Stimulated activated CD4-positive, alpha-beta T cell treated with anti-CD3 and anti-CD28 coated beads, Interleukin-1b, Interleukin-23, amount 100 ng/mL, for 1 hour (primary cell): ENCODE measurements at places on chromosomes 2 and 18.

DNA sequence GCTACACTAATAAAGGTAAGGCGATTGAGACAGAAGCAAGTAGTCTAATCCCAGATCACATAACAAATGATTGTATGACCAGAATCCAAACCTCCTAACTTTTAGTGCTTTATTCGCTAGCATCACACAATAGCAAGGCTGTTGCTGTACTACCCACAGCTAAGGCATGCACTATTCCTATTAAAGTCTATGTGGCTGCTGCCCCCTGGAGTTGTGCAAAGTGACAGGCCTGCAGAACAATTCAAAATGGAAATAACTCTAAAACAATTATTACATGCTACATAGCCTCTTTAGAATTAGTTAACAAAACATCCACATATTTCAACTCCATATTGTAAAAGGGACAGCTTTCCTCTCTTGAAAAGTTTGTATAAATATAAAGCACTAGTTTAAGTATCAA, 6.0 kb downstream of the ERBB4 start:
- DNase-seq: no peak

DNA sequence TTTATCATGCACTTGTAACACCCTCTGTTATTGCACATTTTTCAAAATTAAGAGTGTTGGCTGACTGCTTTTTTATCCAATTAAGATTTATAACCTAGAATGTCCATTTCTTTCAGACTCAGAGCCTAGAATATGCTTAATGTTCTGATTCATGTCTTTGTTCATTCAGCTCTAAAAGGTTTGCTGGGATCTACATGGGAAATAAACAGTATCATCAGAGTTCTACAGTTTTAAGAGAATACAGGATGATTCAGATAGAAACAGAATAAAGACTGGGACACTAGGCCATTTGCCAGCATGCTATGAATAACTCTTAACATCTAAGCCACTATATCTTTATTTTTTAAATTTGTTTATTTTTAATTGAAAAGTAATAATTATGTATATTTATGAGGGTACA, 713.7 kb upstream of the CHAC2 start:
- no peak for DNase-seq

DNA sequence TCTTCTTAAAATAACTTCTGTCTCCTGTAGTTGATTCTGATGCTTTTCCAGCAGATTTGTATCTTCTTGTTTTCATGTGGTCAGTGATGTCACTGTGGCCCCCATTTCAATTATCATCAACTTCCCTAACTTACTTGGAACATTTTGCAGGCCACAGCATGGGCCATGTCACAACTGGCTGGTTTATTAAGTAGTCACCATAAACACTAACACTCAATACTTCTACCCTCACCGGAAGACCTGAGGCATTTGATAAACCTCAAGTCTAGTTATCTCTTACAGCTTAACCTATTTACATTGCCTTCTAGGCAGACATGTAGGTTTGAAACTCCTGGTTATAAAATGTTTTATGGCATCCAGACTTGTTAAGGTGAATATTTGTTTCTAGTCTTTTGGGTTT, 37.4 kb upstream of the PROKR1 start:
- DNase-seq: no peak

GRCh38 chr18:6219116-6219717, 195.5 kb downstream of the L3MBTL4 start:
- DNase-seq: no peak

DNA sequence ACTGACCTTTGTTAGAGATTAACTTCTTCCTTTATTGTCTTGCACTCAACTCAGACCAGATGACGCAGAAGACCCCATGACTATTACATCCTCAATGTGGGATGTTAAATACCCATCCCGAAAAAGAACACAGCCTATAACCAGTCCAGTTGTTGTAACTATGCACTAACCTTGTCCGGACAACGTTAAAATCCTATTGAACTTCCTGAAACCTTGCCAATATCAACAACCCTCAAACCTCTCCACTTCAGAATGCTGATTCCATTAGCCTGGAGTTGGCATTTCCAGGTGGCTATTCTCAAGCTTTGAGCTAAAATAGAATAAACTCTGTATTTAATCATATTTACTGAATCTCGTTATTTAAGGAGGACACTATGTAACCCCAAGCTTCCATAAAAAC, 13.6 kb downstream of the NMS start:
- no peak for DNase-seq

DNA sequence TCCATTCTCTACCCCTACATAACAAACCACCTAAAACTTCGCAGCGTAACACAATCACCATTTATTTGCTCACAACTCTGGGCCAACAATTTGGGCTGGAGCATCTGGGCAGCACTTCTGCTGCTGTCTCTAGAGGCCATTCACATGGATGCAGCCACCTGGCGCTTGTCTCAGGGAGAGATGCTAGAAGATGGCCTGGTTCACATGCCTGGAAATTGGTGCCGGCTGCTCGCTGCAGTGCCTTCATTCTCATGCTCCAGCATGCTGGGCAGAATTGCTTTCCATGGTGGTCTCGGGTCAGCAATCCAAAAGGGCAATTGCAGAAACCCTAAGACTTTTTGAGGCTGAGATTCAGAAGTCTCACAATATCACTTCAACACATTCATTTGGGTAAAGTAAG, 157.4 kb downstream of the SUCLG1 start:
- DNase-seq: no peak

- no peak for DNase-seq
Measured at GRCh38 chr2:164771897-164772296, 69.7 kb downstream of the COBLL1 start.

DNA sequence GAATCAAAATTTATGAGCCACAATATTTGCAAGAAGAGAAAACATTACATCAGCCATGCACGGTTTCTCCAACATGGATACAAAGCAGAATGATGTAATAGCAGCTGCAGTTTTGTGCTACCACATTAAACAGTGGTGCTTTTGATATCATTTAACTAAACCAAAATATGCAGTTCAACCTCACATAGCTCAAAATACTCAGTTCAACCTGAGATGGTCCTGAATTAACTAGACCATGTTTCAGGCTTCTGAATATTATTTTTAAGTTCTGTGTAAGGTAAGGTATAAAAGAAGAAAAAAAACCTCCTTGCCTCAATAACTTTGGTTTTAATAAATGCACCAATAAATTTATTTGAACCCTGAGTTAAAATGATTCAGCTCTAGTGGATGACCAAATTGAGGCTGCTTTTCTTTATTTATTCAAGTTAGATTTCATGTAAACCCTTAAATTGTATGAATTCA, 18.8 kb upstream of the TSPYL6 start:
- DNase-seq: no peak

GRCh38 chr2:106232638-106233349, 38.7 kb upstream of the UXS1 start:
- no peak for DNase-seq

DNA sequence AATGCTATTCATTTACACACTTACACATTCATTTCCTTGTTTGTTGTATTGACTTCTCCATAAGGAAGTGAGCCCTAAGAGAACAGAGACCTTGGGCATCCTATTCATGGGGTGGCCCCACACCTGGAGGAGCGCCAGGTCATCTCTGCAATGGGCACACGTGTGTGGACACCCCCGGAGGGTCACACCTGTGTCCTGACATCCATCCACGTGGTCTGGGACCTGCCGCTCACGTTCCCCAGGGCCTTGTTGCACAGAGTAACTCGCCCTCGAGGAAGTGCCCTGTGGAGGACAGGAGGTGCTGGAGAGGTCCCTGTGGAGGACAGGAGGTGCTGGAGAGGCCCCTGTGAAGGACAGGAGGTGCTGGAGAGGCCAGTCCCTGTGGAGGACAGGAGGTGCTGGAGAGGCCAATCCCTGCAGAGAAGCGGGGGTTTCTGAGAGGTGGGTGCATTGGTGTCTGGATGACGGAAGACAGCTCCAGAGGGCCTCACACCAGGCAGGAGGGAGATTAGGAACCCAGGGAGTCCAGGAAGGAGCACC, 73.2 kb upstream of the GPC1 start:
- no peak for DNase-seq

GRCh38 chr2:23713351-23713750, 213.6 kb downstream of the ATAD2B start:
- no peak for DNase-seq

DNA sequence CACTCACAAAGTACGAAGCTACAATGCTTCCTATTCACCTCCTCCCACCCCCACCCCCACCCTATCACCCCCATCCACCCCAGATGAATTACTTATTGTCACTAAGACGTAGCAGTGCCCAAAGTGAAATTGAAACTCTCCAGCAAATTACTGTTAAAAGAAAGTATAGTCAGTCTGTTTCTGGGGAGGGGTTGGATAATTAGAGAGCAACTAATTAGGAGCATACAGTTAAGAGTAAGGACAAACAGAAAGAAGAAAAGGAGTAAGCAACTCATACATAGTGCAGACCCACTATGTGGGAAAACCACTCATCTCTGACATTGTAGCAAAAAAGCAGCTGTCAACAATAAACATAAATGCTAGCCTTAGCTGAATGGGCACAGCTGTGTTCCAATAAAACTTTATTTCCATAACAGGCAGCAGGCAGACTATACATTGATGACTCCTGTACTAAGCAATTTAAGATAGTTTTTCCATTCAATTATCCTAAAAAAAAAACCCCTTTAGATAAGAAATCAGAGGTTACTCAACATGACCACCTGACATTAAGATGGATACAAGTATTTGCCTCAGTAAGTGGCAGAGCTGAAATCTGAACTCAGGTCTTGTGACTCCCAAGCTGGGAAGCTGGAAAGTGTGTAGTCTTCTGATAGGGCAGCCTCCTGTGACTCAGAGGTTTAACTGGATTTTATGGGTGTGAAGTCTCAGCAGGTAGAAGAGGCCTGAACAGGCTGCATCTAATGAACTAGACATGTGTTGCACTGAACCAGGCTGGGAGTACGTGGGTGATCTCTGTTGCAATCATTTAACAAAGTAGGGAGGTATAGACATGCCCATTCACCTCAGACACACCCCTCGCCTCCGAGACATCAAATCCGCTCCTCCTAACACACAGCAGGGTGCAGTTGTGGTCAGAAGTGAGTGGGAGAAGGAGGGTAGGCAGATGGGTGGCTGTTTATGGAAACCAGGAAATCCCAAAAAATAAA, 171.8 kb upstream of the KLF7 start:
- DNase-seq: no peak

DNA sequence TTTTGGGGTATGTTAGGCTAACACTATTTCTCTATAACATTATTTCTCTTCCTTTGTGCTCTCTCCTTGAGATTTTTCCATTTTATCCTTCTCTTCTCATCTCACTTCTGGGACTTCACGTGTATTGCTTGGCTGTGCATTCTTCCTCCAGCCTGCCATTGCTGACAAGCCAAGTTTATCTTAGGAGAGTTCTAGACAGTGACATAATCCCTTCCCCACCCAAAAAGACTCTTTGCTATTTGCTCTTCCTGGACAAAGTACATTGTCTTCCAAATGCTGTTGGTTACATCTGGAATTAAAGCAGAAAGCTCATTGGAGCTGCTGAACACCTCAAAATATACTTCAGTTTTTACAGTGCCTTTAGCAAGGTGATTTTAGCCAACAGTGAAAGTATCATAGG, 8.9 kb downstream of the TSPYL6 start:
- DNase-seq: no peak

DNA sequence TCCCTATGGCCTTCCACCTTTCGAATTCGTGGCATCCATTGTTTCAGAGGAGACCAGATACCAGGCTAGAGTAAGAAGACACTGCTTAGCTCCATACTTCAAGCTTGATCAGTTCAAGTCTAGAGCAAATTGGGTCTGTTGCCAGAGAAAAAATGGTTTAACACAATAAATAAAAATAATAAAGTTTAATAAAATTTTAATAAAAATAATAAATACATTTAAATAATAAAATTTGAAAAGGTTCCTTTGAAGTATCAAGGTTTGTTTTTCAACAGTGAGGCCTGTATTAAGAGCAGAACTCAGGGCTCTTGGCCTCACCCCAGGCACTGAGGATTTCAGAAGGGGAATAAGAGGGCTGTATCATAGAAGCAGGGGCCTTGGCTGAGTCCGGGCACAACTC, 105.6 kb upstream of the REV1 start:
- DNase-seq: no peak

DNA sequence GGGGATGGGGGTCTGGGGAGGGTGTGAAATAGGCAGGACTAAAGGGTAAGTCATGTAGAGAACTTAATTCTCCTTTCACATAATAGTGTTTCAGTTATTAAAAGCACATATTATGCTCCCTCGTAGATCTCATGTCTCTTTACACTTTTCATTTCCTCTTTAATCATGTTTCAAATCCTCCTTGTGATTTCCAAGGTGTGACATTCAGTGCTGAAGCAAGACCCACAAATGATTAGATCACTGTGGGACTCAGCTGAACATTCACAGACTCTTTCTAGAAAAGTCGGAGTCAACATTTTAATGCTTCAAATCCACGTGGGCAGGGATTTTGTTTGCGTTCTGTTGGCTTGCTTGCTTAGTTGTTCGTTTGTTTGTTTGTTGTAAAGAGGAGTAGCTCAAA, 34.7 kb upstream of the CALCRL start:
- no peak for DNase-seq

DNA sequence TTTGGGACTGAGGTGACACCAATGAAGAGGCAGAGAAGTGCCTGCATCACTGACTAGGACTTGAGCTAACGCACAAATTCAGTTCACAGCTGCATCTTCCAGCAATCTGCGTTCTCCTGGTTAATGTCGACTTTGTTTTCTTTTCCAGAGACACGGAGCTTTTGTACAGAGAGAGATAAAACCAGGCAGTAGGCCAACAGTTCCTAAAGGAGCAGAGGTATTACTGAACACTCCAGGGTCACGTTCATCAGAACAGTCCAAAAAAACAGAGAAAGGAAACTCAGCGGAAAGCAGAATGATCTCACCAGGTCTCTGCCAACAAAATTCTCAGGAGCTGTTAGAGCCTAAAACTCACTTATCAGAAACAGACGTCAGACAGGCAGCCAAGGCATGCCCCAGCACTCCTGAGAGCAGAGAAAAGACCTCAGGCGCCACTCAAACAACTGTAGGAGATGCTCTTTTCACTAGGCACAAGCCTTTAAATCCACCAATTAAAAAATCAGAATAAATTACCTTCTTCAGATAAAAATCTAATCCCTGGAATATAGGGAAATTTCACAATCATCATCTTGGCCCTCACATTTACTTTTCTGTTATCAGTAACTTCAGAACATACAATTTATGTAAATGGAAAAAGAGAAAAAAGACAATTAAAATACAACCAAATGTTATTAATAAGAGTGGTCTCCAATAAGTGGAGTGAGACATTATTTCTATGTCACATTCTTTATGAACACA, 95.9 kb upstream of the SPTBN1 start:
- no peak for DNase-seq

GRCh38 chr2:43832457-43832856, 6.2 kb downstream of the ABCG5 start:
- no peak for DNase-seq
